ENCODE measurements at places on chromosomes 12 and 14.

GRCh38 chr14:101457301-101457935 lies 103.9 kb upstream of the DIO3 start:
- DNase-seq: no peak

- DNase-seq: no peak
Measured at GRCh38 chr14:72544615-72545387, 349.1 kb downstream of the DPF3 start.

- no peak for DNase-seq
Measured at GRCh38 chr12:95474660-95474958, 657 bp downstream of the METAP2 start.

GRCh38 chr12:52298677-52299190 lies 7.4 kb upstream of the KRT81 start:
- no peak for DNase-seq

GRCh38 chr14:32618991-32619390 lies 289.9 kb downstream of the AKAP6 start:
- DNase-seq: no peak

- DNase-seq: no peak
Measured at GRCh38 chr14:76924371-76925096, 98.3 kb downstream of the LRRC74A start.

GRCh38 chr12:121580959-121581685 lies at the start of gene KDM2B:
Gene KDM2B (minus strand): TSS chr12:121581023. CDS start chr12:121580911, 112 bp downstream.
- DNase-seq: no peak

DNA sequence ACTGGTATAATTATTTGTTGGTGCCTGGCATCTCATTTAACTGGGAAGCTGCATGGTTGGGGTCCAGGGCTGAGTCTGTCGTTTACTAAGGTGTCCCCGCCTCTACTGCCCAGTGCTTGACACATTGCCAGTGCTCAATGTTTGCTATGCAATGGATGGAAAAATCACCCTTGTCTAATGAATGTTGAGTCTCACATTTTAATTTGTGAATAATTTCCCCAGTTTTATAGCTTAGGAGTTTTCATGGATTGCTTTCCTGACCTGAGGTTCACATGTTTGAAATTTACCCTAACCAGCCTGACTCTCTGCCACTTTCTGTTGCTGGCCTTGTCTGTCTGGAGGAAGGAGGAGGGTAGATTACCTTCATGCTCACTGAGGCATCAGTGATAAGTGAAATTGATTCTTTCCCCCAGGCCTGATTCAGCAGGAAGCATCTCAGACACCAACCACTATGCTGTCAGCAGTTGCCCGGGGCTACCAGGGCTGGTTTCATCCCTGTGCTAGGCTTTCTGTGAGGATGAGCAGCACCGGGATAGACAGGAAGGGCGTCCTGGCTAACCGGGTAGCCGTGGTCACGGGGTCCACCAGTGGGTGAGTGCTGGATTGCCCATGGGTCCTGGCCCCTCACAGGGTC lies 2.4 kb downstream of the DHRS2 start:
- no peak for DNase-seq

GRCh38 chr14:105536051-105536450 lies 9.7 kb downstream of the TMEM121 start:
- no peak for DNase-seq

GRCh38 chr12:2957816-2958431 lies 1.3 kb upstream of the TEAD4 start:
- DNase-seq: no peak

- no peak for DNase-seq
Measured at GRCh38 chr12:54924972-54925707, 59.4 kb downstream of the TESPA1 start.

DNA sequence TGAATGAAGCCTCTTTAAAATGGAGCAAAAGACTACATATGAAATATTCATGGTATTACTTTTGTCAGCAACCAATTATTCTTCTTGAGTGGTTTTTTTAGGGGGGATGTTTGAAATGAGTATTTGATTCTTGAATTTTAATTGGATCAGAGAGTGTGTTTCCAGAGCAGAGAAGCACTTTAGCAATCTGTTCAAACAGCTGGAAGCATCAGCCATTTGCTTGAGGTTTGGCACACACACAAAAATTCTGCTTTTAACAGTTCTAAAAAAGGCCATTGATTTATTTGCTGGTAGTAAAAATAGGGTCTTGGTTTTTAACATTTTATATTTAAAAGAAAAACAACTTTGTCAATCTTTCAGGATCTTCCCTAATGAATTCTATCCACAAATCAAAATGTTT lies 292.7 kb downstream of the LRFN5 start:
- peak; percentile 96 for DNase-seq

DNA sequence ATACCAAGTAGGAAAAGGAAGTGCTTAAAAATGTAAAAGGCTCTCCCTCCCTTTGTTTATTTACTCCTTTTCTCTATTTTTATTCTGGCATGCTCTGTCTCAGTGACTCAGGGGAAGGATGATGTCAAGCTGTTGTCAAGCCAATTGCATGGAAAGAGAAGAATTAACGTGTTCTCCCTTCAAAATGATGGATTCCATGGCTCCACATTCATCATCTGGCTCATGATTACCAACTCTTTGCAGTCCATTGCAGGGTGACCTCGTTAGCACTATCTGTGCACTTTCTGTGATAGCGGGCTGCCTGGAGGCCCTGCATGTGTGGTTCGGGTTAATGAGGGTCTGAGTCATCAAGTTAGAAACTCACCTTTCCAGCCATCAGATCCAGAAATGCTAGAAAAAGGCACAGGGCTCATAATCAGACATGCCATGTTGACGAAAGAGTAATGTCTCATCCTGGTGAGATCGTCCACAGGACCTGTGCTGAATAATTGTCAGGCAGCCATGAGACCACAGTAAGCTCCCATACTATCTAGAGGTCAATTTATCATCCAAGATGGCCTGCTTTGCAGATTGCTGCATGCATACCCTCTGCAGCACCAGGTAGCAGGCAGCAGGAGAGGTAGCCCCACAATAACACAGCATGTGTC lies 79.2 kb upstream of the BTG1 start:
- no peak for DNase-seq

GRCh38 chr14:101849640-101850039 lies 88.1 kb downstream of the PPP2R5C start:
- DNase-seq: no peak

GRCh38 chr12:105485321-105485910 lies 154.9 kb downstream of the C12orf75 start:
- DNase-seq: no peak

- DNase-seq: no peak
Measured at GRCh38 chr12:5511256-5511643, 79.3 kb downstream of the NTF3 start.

- no peak for DNase-seq
Measured at GRCh38 chr12:116393859-116394650, 116.6 kb upstream of the MED13L start.

DNA sequence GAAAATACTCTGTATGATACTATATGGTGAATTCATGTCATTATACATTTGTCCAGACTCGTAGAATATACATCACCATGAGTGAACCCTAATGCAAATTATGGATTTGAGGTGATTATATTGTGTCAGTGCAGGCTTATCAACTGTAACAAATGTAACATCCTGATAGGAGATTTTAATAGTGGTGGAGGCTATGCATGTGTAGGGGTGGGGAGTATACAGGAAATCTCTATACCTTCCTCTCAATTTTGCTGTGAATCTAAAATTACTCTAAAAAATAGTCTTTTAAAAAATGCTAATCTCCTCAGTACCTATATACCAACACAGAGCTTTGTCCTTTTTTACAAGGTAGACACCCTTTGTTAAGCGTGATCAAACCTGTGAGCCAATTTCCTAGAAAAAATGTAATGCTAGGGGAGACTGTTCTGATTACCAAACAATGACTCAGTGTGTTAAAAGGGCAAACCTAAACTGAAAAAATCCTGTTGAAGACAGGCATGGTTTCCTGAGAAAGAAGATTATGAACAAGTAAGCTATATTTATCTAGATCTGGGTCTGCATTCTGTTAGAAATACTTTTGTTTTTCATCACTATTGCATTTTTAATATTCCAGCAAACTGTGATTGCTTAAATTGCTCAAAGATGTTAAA lies 170.9 kb downstream of the DUSP6 start:
- no peak for DNase-seq

DNA sequence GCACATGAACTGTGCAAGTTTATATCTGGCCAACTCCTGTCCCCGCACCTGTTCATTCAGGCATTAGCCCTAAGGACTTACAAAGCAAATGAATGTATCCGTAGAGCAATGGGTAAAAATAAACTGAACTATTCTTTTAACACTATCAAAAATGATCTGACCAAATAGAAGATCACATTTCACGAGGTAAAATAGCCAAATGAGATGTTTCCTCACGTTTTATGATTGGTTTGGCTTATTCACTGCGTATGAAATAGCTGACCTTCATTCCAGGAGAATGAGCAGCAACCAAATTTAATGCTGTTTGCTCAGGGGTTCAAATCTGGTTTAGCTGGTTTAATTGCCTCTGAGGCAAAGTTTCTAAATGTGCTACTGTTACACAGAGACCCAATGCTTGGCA lies 216.0 kb upstream of the EEA1 start:
- peak; percentile 38 for DNase-seq

DNA sequence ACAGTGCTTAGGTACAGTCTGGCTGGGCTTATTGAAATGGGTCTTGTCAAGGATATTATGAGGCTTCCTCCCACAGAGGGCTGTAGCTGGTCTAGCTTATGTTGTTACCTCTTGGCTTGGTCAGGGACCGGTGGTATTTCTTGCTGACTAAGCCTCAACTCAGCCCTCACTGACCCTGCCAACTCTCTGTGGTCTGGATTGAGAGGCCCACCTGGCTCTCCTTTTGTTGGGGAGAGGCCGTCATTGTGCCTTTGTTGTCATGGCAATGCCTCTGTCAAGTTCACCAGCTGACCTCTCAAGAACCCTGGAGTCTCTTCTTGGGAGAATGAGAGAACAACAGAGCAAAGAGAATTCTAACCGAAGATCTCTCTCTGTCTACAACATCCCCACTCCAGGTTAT lies 245.6 kb upstream of the NPAS3 start:
- DNase-seq: peak; percentile 100

- no peak for DNase-seq
Measured at GRCh38 chr12:96213869-96214268, 19.7 kb downstream of the ELK3 start.

- no peak for DNase-seq
Measured at GRCh38 chr12:87671757-87672156, 357.4 kb downstream of the C12orf50 start.

GRCh38 chr14:98368221-98368620 lies 903.8 kb downstream of the BCL11B start:
- peak; percentile 7 for DNase-seq

- DNase-seq: peak; percentile 9
Measured at GRCh38 chr12:75526655-75527511, 15.5 kb upstream of the KRR1 start.

- DNase-seq: peak; percentile 64
Measured at GRCh38 chr12:98126637-98127335, 388.6 kb upstream of the TMPO start.

DNA sequence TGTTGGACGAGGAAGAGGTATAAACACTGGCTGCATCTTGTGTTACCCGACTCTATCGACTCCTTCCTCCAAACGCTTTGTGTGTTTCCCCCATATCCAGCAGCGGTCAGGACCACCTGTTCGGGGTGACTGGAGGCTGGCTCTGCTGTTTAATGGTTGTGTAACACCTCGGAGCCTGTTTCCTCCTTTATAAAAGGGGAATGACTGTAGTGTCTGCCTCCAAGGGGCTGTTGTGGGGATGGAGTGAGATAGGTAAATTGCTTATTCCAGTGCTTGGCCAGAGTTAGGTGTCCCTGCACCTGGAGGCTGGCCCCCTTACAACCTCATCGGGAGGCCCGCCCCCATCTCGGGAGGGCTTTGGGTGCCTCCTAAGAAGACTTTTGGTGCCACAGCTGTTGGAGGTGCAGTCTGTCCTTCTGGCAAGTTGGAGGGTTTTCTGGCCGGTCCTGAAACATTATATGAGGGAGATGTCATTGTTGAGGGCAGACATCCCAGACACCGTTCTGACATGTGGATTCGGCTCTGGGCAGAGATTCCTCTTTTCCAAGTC lies 1.1 kb downstream of the MLXIP start:
- peak; percentile 33 for DNase-seq

DNA sequence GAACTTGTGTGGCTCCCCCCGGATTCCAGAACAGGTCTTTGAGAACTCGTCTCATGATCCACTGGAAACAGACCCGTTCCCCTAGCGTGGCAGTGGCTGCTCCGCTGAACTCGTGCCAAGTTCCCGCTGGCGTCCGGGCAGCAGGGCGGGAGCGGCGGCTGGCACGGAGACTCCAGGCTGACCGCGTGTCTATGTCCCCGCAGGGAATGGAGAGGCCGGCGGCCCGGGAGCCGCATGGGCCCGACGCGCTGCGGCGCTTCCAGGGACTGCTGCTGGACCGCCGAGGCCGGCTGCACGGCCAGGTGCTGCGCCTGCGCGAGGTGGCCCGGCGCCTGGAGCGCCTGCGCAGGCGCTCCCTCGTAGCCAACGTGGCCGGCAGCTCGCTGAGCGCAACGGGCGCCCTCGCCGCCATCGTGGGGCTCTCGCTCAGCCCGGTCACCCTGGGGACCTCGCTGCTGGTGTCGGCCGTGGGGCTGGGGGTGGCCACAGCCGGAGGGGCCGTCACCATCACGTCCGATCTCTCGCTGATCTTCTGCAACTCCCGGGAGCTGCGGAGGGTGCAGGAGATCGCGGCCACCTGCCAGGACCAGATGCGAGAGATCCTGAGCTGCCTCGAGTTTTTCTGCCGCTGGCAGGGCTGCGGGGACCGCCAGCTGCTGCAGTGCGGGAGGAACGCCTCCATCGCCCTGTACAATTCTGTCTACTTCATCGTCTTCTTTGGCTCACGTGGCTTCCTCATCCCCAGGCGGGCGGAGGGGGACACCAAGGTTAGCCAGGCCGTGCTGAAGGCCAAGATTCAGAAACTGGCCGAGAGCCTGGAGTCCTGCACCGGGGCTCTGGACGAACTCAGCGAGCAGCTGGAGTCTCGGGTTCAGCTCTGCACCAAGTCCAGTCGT lies 1.5 kb downstream of the APOLD1 start:
- no peak for DNase-seq

DNA sequence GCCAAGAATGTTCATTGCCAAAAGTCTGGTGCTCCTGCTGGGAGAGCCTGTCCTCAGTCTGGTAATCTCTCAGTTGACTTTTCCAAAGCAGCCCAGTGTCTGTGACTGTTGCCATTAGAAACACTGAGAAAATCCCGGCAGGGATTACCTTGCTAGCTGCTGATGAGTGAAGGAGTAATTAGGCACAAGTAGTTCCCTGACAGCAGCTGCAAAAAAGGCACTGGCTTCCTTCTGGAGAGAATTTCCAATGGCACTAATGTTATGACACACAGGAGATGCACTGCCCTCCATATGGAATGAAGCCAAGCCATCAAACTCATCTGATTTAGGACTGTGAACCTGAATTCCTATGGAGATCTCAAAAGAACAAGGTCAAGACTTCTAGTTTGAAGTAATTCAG lies 1321.2 kb upstream of the SEL1L start:
- no peak for DNase-seq

DNA sequence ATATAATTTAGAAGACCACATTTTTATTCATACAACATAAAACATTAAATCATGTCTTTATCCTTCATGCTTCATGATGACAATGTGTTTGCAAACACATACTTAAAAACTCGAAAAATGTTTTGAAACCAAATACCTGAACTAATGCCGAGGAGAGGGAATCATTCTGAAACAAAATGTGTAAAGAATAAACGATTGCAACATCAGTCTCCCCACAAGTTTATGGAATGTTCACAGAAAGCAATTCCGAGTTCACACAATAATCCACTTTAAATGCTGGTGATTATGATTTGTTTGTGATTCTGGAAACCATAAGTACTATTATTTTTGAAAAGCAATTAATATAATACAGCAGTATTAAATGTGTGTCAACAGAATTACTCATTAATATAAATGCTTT lies 84.5 kb upstream of the PDZRN4 start:
- no peak for DNase-seq
